ENCODE measurements at places on chromosomes 16 and 17. TPM values are rescaled to one million over a fixed set of nuclear protein-coding genes. Genes with fewer than 3 reads are reported as not detected.

- no peak overlapping the region for H3K4me3 ChIP-seq
- H3K36me3 ChIP-seq: no peaks in the 10 kb centered on the region
- no peaks in the 10 kb centered on the region for H3K4me1 ChIP-seq
- no peak overlapping the region for H3K27ac ChIP-seq
- DNase-seq: no peak
Observed at GRCh38 chr16:19127674-19128131, 13.9 kb downstream of the ITPRIPL2 start.

DNA sequence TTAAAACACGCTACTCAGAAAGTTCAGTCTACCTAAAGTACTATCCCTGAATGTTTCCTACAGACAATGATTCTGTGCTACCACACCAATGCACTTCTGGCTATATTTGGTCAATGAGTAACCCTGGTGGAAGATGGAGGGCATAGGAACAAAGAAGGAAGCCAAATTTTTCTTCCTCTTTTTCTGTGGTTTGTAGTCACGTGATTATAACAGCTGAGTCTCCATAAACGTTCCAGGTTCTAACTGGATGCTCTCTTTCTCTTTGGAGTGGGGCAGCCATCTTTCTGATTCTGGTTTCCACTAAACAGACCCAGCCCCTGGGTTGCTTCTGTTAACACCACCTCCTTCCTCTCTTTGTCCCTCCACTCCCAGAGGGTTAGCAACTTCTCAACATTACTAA is 274.9 kb downstream of the CDH11 start:
- H3K4me3 ChIP-seq: no peak overlapping the region
- no peak overlapping the region for H3K27ac ChIP-seq
- DNase-seq: no peak

DNA sequence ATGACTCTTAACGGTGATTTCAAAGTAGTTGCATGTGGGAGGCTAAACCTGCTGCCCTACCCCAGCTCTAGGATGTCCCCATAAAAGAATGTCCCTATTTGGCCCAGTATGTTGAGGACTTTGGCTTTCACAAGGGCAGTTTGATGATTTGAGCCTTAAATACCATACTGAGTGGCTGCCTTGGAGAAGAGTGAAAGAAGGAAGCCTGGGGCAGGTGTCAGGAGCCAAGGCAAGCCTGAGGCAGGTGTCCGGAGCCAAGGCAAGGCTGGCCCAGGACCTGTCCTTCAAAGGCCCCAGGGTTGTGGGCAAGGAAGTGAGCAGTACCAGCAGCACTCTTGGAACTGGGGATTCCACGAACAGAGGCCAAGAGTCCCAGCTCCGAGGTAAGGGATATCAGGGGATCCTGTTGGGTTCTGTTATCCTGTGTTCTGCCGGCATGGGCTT is 18.6 kb downstream of the ST6GALNAC2 start:
- H3K4me1 ChIP-seq: peaks cover 1% of the 10 kb centered on the region
- no peaks in the 10 kb centered on the region for H3K27me3 ChIP-seq
- no peak overlapping the region for H3K27ac ChIP-seq
- peaks cover 30% of the 10 kb centered on the region for H3K36me3 ChIP-seq
- DNase-seq: no peak

- H3K4me3 ChIP-seq: no peak overlapping the region
- H3K27ac ChIP-seq: no peak overlapping the region
- H3K36me3 ChIP-seq: no peaks in the 10 kb centered on the region
- H3K4me1 ChIP-seq: no peaks in the 10 kb centered on the region
- DNase-seq: no peak
- no peaks in the 10 kb centered on the region for H3K27me3 ChIP-seq
Observed at GRCh38 chr16:4244254-4245076, 2.6 kb upstream of the SRL start.

The SOX9 gene
- polyA plus RNA-seq: not detected

DNA sequence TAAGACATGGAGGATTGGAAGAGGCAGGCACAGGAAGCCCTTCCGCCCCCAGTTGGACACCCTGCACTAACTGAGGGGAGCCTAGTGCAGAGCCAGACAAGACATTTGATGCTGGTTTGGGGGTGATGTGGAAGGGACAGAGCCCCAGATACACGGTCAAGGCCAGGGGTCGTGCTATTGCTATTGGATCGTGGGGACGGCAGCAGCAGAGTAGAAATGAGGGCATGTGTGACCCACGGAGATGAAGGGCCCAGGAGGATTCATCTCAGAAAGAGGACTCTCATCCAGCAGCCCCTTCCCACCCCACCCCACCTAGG is 2.0 kb upstream of the VAMP2 start:
- DNase-seq: no peak
- H3K36me3 ChIP-seq: peaks cover 17% of the 10 kb centered on the region
- H3K4me1 ChIP-seq: peaks cover 51% of the 10 kb centered on the region
- peak overlapping the region; percentile 98 for H3K27ac ChIP-seq
- H3K4me3 ChIP-seq: peak overlapping the region; percentile 65

DNA sequence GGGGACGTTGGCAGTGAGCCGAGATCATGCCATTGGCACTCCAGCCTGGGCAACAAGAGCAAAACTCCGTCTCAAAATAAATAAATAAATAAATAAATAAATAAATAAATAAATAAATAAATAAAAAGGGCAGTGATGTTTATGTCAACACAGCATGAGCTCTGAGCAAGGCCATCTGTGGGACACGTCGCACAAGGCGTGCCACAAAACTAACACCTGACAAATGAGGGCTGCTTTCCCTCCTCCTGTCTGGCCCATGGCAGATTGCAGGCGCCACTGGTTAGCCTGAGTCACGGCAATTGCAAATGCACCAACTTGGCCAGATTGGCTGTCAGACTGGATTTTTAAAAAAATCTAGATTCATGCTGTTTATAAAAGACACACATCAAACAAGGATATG is 25.9 kb upstream of the SPNS3 start:
- H3K27ac ChIP-seq: no peak overlapping the region
- no peaks in the 10 kb centered on the region for H3K27me3 ChIP-seq
- H3K4me3 ChIP-seq: no peak overlapping the region
- no peaks in the 10 kb centered on the region for H3K36me3 ChIP-seq
- peaks cover 2% of the 10 kb centered on the region for H3K4me1 ChIP-seq

- H3K27ac ChIP-seq: no peak overlapping the region
- DNase-seq: peak; percentile 88
- no peaks in the 10 kb centered on the region for H3K4me1 ChIP-seq
- H3K4me3 ChIP-seq: no peak overlapping the region
- H3K36me3 ChIP-seq: peaks cover 39% of the 10 kb centered on the region
- no peaks in the 10 kb centered on the region for H3K27me3 ChIP-seq
Observed at GRCh38 chr17:37047631-37048104, 98.9 kb downstream of the AATF start.

All from CD4-positive, CD25-positive, alpha-beta regulatory T cell (primary cell).